ENCODE measurements at places on chromosomes 7 and 10.

- no peak for DNase-seq
These were observed 86.6 kb upstream of the CYTH3 start for GRCh38 chr7:6359021-6359420.

GRCh38 chr7:877312-878232, 1.2 kb downstream of the GET4 start:
- no peak for DNase-seq

GRCh38 chr10:20272608-20273007, 456.4 kb downstream of the PLXDC2 start:
- no peak for DNase-seq

- DNase-seq = no peak
These were observed 60.9 kb downstream of the SEM1 start for GRCh38 chr7:96648784-96649183.

- DNase-seq = no peak
These were observed 124.7 kb downstream of the LRRC18 start for GRCh38 chr10:48814933-48815332.

DNA sequence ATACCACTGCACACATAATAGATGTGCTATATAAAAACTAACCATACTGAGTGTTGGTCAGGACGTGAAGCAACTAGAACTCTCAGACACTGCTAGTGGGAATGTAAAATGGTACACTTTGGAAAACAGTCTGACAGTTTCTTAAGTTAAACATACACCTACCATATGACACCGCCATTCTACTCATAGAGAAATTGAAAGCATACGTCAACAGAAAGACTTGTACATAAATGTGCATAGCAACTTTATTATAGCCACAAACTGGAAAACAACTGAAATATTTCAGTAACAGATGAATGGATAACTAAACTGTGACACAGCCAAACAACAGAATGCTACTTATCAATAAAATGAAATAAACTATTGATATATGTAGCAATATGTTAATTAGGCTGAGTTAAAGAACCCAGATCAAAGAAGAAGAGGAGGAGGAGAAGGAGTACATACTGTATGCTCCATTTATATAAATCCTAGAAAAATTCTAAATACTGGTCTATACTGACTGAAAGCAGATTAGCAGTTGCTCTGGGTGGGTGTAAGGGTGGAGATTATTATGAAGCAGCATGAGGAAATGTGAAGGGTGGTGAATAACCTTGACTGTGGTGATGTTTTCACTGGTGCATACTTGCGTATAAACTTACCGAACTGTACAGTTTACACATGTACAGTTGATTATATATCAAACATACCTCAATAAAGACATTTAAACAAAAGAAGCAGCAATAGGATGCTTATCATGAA, 48.6 kb downstream of the ARHGAP21 start:
- DNase-seq = no peak

- no peak for DNase-seq
These were observed 100.0 kb downstream of the GRID1 start for GRCh38 chr10:86266446-86267242.

- DNase-seq = no peak
These were observed 262.0 kb downstream of the ADRA2A start for GRCh38 chr10:111338805-111339204.

- DNase-seq = no peak
These were observed 11.2 kb downstream of the MIOS start for GRCh38 chr7:7577888-7578287.

GRCh38 chr10:70266701-70267100, 17.1 kb downstream of the NPFFR1 start:
- no peak for DNase-seq

- DNase-seq = no peak
These were observed 43.3 kb downstream of the GPR37 start for GRCh38 chr7:124722292-124722691.

GRCh38 chr7:111743244-111743847, 181.1 kb upstream of the IMMP2L start:
- DNase-seq = no peak

DNA sequence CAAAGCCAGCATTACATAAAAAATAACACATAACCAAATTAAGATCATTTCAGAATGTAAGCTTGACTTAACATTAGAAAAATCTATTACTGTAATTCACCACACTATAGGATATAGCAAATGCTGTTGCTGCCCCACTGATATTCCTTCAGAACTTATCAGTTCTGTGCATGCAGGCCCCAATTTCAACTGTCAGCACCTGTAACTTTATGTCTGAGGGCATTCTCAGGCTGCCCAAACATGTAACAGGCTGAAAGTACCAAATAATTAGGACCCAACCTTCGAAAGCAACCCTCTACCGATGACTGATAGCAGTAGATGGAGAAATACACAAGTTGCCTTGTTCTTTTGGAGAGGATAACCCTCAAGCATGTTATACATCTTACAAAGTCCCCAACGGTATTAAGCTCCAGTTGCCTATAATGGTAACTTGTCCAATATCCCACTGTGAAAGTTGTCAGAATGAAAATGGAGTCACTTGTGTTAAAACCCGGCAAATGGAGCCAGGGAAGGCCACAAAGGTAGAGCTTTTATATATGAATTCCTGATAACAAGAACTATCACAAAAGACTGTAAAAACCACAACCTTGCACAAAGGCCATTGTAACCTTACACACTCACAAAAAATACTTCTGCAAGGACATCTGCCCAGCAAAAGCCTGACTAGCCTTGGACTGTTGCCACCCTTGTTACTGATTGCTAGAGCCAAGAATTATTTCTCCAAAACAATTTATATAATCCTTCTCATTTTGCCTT, 66.9 kb upstream of the ZNF746 start:
- DNase-seq = no peak

- peak; percentile 7 for DNase-seq
These were observed at the start of gene FAM20C for GRCh38 chr7:191981-192649. Gene FAM20C, plus strand, starts transcription at chr7:192571. Its CDS starts 629 bp downstream, at chr7:193200.

DNA sequence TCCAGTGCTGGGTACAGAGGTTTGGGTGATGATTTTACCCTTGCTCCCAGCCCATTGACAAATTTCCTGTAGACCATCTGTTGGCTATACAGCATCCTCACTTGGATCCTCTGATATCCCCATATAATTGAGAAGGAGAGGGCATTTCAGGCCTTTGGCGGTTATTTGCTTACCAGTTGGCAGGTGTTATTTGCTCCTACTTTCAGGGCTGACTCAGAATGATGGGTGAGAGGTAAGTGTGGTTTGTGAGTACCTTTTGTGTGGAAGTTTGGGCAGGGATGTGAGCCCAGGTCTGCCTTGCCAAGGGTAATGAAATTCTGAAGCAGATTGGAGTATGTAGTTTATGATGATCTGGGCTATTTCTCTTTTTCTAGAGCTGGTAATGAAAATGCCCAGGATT, 93.6 kb downstream of the LRMDA start:
- no peak for DNase-seq

- DNase-seq = no peak
These were observed 116.2 kb upstream of the GPR22 start for GRCh38 chr7:107353701-107354100.

DNA sequence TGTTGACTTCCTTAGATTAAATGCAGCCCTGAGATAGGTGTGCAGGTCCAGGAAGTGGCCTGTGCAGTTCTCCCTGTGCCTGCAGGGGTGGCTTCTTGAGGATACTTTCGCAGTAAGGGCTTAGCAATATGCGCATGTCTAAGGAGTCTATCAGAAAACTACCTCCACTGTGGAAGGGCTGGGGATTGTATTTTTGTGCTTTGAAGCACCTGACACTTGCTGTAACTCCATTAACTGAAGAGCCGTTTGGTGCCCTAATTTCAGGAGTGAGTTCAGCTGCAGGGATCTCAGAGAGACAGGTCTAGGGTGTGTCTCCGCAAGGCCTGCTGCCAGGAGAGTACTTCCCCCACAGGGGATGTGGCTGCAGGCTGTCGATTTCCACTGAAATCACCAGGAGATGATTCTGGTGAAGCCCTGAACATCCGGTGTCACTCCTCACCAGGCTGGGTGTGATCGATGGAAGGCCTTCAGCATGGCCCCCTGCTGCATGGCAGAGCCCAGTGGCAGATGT, 35.5 kb downstream of the IKZF1 start:
- DNase-seq = no peak

DNA sequence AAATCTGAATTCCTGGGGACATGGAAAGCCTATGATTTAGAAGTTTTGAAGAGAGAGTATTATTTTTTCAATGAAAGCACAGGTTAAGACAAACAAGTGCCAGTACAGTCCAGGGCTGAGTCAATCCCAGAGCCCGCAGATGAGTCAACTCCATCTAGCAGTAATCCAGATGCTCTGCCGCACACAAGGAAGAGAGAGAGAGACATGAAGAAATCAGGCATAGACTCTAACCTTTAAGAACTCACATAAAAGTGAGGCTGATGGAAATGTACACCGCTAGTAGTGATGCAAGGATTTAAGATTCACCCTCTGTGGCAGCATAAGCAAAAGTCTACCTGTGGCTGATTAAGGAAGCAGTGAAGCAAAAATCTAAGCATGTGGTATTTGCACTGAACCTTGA, 651.5 kb downstream of the TNS3 start:
- DNase-seq = no peak

- no peak for DNase-seq
These were observed 348.7 kb downstream of the EXOC4 start for GRCh38 chr7:133601617-133602016.

GRCh38 chr10:62268027-62268398, 631 bp downstream of the RTKN2 start:
- DNase-seq = no peak

DNA sequence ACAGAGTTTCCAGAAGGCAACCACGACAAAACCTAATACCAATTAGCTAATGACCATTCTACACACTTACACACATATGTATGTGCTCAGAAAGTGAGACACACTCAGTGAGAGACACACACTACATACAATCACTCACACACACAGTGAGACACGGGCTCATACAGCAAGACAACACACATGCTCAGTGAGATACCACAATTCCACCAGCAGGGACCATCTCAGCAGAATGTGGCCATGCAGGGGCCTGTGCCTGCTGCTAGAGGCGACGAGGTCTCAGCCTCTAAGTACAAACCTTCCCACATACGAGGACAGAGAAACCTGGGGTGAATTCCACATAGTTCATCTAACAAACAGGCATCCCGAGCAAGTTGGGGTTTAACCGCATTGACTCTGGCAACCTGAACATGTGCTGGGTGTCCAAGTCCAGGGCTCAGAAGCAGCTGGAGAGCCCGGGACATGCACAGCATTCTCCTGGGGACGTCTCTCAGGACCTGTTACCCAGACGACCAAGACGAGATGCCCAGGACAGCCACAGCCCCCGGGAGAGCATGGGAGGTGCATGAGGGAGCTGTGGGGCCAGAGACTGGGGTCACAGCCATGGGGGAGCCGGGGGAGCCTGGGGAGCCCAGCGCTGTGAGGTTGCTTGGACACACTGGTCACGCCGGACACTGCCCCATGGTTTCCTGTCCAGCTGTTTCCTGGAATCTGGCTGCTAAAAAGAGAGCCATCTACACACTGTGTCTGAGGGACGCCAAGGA, 523.6 kb downstream of the PTPRN2 start:
- DNase-seq = no peak

DNA sequence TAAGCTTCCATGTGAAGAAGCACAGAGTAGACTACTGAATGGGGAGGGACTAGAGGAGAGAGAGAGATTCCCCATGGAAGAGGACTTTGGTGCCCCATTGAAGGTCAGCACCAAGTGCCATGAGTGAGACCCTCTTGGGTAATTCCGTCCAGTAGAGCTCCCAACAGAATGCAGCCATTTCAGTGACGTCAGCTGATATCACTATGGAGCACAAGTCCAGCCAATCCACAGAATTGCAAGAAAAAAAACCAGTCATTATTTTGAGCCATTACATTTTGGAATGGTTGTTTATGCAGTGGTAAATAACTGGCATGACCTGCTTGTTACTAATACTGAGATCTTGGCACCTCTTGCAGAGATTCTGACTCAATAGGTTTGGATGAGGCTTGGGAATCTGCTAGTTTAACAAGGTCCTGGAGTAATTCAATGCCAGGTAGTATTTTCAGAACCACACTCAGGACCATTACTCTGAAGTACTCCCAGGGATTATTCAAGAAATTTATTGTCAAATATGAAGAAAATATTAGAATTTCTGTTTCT, 52.6 kb upstream of the SP8 start:
- DNase-seq = no peak

DNA sequence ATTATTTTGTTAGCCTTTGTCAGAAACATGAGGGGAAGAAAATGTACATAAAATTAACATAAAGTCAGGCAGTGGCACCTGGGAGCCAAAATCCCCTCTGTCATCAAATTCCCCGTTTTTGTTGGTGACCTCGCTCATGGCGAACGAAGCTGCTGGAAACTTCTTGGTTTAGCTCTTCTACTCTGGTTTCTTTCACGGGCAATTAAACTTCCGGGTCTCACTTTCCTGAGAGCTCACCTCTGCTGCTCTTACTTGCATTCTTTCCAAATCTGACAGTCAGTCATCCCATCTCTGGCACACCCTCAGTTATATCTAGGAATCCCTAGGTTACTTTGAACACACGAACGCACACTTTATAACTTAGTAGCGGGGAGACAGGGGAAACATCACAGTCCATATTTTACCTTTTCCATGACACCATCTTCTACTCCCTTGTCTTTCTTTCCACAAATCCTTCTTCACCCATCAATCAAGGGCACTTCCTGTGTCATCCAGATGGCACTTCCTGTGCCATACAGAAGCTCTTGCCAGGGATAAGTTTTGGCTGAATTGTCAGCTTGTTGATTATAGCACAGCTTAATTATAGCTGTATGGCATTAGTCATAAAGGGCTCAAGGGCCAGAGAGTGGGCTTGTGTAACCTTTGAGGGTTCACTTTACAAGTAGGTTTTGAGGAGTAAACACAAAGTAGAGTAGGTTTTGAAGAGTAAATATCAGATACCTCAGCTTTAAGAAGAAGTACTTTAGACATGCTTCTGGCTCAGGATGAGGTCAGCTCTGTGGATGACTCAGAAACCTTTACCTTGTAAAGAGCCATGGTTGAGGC, 105.1 kb downstream of the GATA3 start:
- DNase-seq = no peak

DNA sequence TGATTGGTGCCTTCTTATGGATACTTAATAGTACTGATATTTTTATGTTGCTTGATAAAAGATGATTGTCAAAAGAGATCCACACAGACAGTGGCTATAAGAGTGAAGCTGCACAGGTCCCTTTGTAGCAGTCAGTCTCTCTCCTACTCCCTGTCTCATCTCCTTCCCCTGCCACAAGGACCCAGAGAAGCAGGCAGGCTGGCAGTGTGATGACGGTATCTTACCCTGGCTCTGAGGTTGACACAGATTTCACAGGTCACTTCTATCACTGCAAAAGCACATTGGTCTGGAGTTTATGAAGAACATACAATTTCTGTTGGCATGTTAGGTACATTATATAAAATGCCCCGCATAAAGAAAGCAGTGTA, 64.4 kb upstream of the AHR start:
- peak; percentile 14 for DNase-seq

GRCh38 chr7:97798046-97799019, 66.4 kb downstream of the TAC1 start:
- DNase-seq = no peak

- no peak for DNase-seq
These were observed at the start of gene GIMAP2 for GRCh38 chr7:150685219-150686029. Gene GIMAP2, plus strand, starts transcription at chr7:150685706. Its CDS starts 1,354 bp downstream, at chr7:150687060.

GRCh38 chr10:74451127-74451829, 300.3 kb downstream of the ADK start:
- no peak for DNase-seq

Measured in stimulated activated CD4-positive, alpha-beta T cell treated with anti-CD3 and anti-CD28 coated beads, TNF-alpha, amount 100 ng/mL, for 24 hours (primary cell).